ENCODE measurements at places on chromosomes 1 and 21. TPM values are rescaled to one million over a fixed set of nuclear protein-coding genes. Genes with fewer than 3 reads are reported as not detected.

DNA sequence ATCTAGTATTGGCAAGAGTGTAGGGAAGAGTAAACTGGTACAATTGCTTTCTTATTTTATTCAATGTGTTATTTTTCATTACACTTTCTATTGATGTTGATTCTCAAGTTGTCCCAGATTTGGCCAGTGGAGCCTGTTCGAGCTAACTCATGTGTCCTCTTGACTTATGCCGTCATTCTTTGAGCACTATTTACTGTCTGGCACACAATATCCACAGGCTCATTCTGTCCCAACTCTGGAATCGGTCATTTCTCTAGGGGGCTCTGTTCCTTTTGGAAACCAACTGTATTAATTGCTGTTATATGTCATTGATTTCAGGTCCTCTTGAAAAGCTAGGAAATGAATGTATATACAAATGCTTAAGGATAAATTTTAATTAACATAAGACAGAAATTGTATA, 22.4 kb upstream of the SFPQ start:
- peaks cover 2% of the 10 kb centered on the region for H3K4me1 ChIP-seq
- DNase-seq, result no peak

- no peak overlapping the region for H3K27ac ChIP-seq
- H3K27me3 ChIP-seq, result no peaks in the 10 kb centered on the region
- no peak overlapping the region for H3K4me3 ChIP-seq
- no peaks in the 10 kb centered on the region for H3K36me3 ChIP-seq
- H3K4me1 ChIP-seq, result peaks cover 5% of the 10 kb centered on the region
- no peak for DNase-seq
Observed at GRCh38 chr1:84255582-84255981, 45.9 kb upstream of the SAMD13 start.

- DNase-seq, result peak; percentile 98
- peak within 1 kb of the TSS; percentile 78 for H3K4me3 ChIP-seq
- no peaks in the 10 kb centered on the region for H3K4me1 ChIP-seq
- no peaks in the 10 kb centered on the region for H3K27me3 ChIP-seq
- no peaks in the 10 kb centered on the region for H3K36me3 ChIP-seq
Observed at GRCh38 chr1:58546520-58547308, at the start of gene OMA1. Gene OMA1 (minus strand): TSS chr1:58546726. CDS start chr1:58539294, 7,432 bp downstream.

The LRRC71 gene
- not detected for total RNA-seq

- no peaks in the 10 kb centered on the region for H3K36me3 ChIP-seq
- no peak overlapping the region for H3K4me3 ChIP-seq
- no peaks in the 10 kb centered on the region for H3K4me1 ChIP-seq
Observed at GRCh38 chr1:25532970-25533369, 10.4 kb upstream of the LDLRAP1 start.

DNA sequence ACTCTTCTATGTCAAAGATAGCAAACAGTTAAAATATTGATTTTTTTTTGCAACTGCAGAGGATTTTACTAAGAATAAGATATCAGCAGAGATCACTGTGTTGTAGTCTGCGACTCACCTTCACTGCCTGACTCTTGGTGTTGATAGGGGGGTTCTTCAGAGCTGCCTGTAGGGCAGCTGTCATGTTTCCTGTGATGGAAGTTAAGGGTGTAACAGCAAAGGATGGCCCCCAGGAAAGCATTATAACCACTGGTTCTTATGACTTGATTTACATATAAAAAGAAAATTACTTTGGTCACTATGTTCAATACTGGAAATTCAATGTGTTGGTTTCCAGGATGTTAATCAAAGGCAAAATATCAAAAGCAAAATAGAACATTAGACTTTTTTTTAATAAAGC, 2.6 kb downstream of the ARPC5 start:
- no peak overlapping the region for H3K4me3 ChIP-seq
- H3K27me3 ChIP-seq, result no peaks in the 10 kb centered on the region
- peaks cover 23% of the 10 kb centered on the region for H3K36me3 ChIP-seq
- H3K27ac ChIP-seq, result no peak overlapping the region
- peaks cover 5% of the 10 kb centered on the region for H3K4me1 ChIP-seq

GRCh38 chr1:162627662-162628296, 4.5 kb upstream of the DDR2 start:
- H3K27me3 ChIP-seq, result no peaks in the 10 kb centered on the region
- no peak for DNase-seq
- H3K4me1 ChIP-seq, result no peaks in the 10 kb centered on the region
- no peaks in the 10 kb centered on the region for H3K36me3 ChIP-seq
- H3K4me3 ChIP-seq, result no peak overlapping the region
- H3K27ac ChIP-seq, result no peak overlapping the region

- H3K27me3 ChIP-seq, result no peaks in the 10 kb centered on the region
- no peak overlapping the region for H3K4me3 ChIP-seq
- H3K27ac ChIP-seq, result no peak overlapping the region
- no peaks in the 10 kb centered on the region for H3K4me1 ChIP-seq
- no peaks in the 10 kb centered on the region for H3K36me3 ChIP-seq
Observed at GRCh38 chr1:53350853-53351767, 23.2 kb upstream of the LRP8 start.
